ENCODE measurements at places on chromosomes 3 and 15.

DNA sequence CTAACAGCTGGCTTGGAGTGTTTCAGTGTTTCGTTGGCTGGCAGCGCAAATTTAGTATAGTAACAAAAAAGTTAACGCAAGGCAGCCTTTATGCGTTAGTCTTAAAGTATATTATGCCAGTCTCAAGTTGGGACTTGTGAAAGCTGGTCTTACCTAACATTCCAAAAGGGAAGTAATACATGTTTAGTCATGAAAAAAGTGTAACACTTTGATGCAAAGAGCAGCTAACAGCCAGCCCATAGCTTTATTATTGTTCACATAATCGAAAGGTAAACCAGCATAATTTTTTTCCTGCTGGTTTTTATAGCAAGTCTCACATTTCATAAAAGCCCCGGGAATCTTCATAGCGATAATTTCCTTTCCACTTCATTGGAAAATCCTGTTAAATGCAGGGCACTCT lies 2.4 kb upstream of the GPR87 start:
- DNase-seq, result no peak

- no peak for DNase-seq
Measured at GRCh38 chr3:111594205-111594604, 941 bp downstream of the ZBED2 start.

GRCh38 chr3:40248591-40248990 lies 60.9 kb upstream of the EIF1B start:
- no peak for DNase-seq

- no peak for DNase-seq
Measured at GRCh38 chr3:55858302-55858701, 371.2 kb upstream of the WNT5A start.

DNA sequence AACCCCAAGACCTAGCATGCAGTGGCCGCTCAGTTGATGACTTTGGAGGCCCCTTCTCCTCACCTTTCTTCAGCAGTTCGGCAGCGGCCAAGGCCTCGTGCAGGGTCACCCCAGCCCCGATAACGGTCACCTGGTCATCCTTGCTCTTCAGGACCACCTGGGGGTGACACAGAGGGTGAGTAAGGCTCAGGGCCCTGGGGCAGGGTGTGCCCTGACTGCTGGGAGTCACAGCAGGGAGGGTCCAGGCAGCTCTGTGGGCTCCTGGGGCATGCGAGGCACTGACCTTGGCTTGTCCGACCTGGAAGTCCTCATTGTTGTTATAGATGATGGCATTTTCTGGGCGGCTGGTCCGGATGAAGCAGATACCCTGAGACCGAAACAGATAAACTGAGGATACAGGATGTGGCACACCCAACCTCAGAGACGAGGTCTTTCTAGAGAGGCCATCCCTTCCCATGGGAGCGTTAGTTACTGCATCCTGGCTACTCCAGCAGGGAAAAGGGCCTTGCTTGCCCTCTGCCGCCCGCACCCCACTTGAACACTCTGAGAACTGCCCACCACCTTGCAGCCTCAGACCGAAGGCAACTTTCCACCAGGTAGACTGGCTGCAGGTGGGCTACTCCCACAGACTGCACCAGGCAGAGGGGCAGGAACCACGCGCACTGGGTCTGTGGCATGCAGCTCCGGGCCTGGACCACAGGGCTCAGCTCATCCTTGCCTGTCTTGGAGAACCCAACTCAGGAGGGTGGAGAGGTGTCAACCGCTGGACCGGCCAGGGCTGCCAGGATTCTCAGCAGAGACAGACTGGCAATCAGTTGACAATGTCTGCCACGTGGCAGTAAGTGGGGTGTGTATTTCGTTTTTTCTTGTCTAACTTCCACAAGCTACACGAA lies 27.6 kb downstream of the TKT start:
- DNase-seq, result no peak

DNA sequence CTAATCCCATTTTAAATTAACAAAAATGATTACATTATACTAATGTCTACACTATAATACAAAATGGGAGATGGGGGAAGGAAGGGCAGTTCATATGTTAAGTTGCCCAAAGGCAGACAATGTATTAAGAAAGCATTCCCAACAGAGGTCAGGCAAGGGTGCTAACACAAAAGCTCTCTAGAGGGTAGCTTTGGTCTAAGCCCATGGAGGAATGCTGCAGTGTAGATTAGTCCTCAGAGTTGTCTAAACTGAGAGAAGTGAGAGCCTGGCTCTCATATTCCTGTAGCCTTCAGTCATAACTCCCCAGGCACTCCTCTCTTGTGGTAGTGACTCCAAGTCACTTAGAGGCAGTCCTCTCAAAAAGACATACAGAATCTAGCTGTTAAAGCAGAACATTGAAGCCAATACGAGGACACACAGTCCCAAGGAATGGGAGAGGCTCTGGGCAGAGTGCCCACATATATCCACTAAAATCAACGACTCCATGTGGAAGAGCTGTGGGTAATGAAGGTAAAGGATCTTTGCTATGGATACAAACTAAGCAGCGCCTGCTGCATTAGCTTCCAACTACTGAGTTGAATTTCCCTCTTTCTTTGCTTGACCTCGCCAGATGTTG lies 14.5 kb downstream of the NEK10 start:
- DNase-seq, result no peak

DNA sequence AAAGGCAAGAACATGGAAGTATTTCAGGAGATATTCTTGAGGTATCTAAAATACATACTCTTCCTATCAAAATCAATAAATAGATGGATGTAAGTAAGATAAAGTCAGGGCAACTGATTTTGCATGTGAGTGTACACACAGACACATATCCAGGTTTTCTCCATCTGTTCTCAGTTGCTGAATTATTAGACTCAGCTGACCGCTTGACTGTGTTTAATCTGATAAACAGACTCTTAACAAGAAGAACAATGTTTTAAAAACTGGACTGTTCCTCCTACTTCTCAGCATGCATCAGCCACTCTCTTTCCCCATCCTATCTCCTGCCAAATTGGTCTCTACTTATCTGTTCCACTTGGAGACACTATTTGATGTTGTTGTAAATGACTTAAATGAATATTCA lies 73.5 kb downstream of the GOLGA8G start:
- DNase-seq, result no peak

DNA sequence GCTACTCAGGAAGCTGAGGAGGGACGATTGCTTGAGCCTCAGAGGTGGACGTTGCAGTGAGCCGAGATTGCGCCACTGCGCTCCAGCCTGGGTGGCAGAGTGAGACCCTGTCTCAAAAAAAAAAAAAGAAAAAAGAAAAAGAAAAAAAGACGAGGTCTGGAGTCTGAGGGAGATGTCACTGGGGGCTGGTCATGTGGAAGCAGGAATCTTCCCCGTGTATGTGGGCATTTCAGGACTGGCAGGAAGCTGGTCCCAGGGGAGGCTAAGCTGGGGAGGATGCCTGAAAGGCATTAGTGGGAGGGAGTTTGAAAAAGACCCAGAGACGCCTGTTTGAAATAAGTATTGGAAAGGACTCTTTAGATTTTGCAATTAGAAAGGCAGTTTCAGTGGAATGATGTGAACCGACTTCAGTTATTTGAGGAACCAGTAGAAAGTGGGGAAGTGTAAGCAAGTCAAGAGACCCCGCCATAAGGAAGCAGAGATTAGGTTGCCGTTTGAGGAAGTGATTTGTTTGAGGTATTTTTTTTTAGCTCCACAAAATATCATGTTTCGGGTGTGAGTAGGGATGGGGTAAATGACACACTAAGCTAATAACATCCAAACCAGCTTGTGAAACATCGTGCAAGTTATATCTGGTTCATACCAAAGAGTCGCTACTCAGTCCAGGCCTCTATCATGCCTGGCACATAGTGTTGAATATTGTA lies 55.5 kb downstream of the ST6GAL1 start:
- DNase-seq, result no peak
